Kidney epithelial cell (primary cell): ENCODE measurements at places on chromosomes 1 and 21. TPM values are rescaled to one million over a fixed set of nuclear protein-coding genes. Genes with fewer than 3 reads are reported as not detected.

SMIM1 gene
- not detected in 2 replicates for total RNA-seq

DNA sequence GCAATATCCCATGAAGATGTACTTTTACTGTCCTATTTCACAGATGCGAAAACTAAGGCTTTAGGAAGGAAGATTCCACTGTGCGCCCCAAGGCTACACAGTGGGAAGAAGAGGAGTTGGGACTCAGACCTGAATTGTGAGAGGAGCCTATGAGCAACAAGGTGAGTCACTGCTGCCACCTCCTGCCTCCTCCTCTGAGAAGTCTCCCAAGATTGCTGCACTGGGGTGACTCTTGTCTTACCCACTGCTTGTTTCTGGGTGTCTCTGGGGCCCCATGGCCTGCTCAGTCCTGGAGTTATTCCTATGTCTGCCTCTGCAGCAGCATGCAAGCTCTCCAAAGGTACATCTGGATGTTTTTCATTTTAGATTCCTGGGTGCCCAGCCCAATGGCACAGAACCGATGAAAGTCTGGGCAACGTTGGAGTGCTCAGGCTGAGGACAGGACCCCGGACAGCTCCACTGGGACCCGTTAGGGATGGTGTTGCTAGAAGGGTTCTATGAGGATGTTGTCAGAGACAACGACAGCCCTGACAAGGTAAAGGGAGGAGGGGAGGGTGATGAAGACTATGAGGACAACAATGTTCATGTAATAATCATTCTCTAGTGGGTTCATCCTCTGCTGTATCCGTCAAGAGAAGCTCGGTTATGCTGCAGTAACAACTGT is 11.0 kb upstream of the C1QA start:
- DNase-seq, result no peak

DNA sequence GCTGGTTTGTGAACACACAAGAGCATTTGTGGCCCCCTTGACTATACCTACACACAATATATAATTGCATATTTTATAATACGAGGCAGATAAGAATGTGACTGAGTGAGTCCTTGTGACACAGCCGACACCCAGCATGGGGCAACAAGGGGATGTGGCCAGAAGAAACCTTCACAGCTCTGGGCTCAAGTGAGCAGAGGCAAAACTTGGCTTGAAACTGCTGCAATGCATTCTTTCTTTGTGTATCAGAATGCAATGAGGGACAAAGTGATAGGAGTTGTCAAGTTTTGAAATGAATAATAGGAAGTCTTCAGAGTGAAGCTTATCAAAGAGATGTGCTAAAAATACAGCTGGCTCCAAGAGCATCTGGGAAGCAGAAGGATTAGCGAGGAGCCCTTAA is 124.0 kb upstream of the C8B start:
- no peak for DNase-seq

- no peak for DNase-seq
Observed at GRCh38 chr1:58768971-58769808, 14.7 kb downstream of the JUN start.

NENF gene
- 35.8 and 36.0 TPM in 2 replicates for total RNA-seq

GRCh38 chr1:244968471-244968871 is 104.1 kb upstream of the HNRNPU start:
- DNase-seq, result no peak

- DNase-seq, result no peak
Observed at GRCh38 chr1:207793327-207793726, 41.5 kb downstream of the CD46 start.

- no peak for DNase-seq
Observed at GRCh38 chr1:58572690-58573089, 4.4 kb downstream of the TACSTD2 start.
